T-helper 2 cell treated with Interferon-gamma antibody and Interleukin-4, amounts not matched to agents 5 μg/mL and 100 μg/mL, for 36 hours (primary cell): ENCODE measurements at places on chromosomes 16 and 17.
A peak's percentile ranks its signal among the peaks of the same experiment; 100 is the strongest.

GRCh38 chr17:62791235-62791734 lies 16.8 kb downstream of the MARCHF10 start:
- peaks cover 1% of the 10 kb centered on the region for H3K36me3 ChIP-seq
- H3K4me3 ChIP-seq: no peak overlapping the region

GRCh38 chr16:55248494-55248893 lies 75.5 kb upstream of the IRX6 start:
- H3K27me3 ChIP-seq: peaks cover 2% of the 10 kb centered on the region
- H3K27ac ChIP-seq: no peak overlapping the region
- no peaks in the 10 kb centered on the region for H3K36me3 ChIP-seq
- peaks cover 2% of the 10 kb centered on the region for H3K4me1 ChIP-seq
- no peak overlapping the region for H3K4me3 ChIP-seq
- DNase-seq: no peak

- H3K36me3 ChIP-seq: no peaks in the 10 kb centered on the region
- H3K4me1 ChIP-seq: peaks cover 2% of the 10 kb centered on the region
- peaks cover 17% of the 10 kb centered on the region for H3K27me3 ChIP-seq
- no peak overlapping the region for H3K4me3 ChIP-seq
These were observed 9.5 kb upstream of the HES7 start for GRCh38 chr17:8133399-8133798.

DNA sequence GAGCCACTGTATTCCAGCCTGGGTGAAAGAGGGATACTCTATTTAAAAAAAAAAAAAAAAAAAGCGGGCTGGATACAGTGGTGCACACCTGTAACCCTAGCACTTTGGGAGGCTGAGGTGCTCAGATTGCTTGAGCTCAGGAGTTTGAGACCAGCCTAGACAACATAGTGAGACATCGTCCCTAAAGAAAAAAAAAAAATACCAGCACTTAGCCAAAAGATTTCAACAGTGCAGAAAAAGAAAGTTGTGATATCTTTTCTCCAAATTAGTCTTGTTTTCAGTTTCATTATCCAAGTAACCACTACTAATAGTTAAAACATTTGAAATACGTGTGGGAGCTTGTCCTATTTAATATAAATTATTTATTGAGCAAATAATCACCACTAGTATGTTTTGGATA lies 48.7 kb downstream of the TENT4B start:
- H3K27ac ChIP-seq: no peak overlapping the region
- no peaks in the 10 kb centered on the region for H3K27me3 ChIP-seq
- H3K4me3 ChIP-seq: no peak overlapping the region

GRCh38 chr17:7841396-7841914 lies 7.4 kb downstream of the KDM6B start:
- H3K27ac ChIP-seq: peak overlapping the region; percentile 91
- peaks cover 60% of the 10 kb centered on the region for H3K4me1 ChIP-seq
- peak overlapping the region; percentile 99 for H3K4me3 ChIP-seq
- no peaks in the 10 kb centered on the region for H3K27me3 ChIP-seq

- H3K36me3 ChIP-seq: no peaks in the 10 kb centered on the region
- no peak overlapping the region for H3K4me3 ChIP-seq
- no peak for DNase-seq
- peaks cover 12% of the 10 kb centered on the region for H3K27me3 ChIP-seq
These were observed 27.1 kb upstream of the DBNDD1 start for GRCh38 chr16:90046122-90046970.

GRCh38 chr16:59840169-59840568 lies 1106.1 kb upstream of the GOT2 start:
- no peaks in the 10 kb centered on the region for H3K4me1 ChIP-seq
- no peak overlapping the region for H3K4me3 ChIP-seq
- no peaks in the 10 kb centered on the region for H3K27me3 ChIP-seq
- no peaks in the 10 kb centered on the region for H3K36me3 ChIP-seq

GRCh38 chr17:43755389-43755875 lies 3.2 kb downstream of the SOST start:
- H3K4me1 ChIP-seq: peaks cover 7% of the 10 kb centered on the region
- no peaks in the 10 kb centered on the region for H3K36me3 ChIP-seq
- H3K4me3 ChIP-seq: no peak overlapping the region
- DNase-seq: peak; percentile 20
- peaks cover 42% of the 10 kb centered on the region for H3K27me3 ChIP-seq

GRCh38 chr16:82753821-82754220 lies 127.1 kb downstream of the CDH13 start:
- no peak overlapping the region for H3K4me3 ChIP-seq
- no peak for DNase-seq
- peaks cover 7% of the 10 kb centered on the region for H3K27me3 ChIP-seq
- H3K27ac ChIP-seq: no peak overlapping the region
- no peaks in the 10 kb centered on the region for H3K36me3 ChIP-seq

DNA sequence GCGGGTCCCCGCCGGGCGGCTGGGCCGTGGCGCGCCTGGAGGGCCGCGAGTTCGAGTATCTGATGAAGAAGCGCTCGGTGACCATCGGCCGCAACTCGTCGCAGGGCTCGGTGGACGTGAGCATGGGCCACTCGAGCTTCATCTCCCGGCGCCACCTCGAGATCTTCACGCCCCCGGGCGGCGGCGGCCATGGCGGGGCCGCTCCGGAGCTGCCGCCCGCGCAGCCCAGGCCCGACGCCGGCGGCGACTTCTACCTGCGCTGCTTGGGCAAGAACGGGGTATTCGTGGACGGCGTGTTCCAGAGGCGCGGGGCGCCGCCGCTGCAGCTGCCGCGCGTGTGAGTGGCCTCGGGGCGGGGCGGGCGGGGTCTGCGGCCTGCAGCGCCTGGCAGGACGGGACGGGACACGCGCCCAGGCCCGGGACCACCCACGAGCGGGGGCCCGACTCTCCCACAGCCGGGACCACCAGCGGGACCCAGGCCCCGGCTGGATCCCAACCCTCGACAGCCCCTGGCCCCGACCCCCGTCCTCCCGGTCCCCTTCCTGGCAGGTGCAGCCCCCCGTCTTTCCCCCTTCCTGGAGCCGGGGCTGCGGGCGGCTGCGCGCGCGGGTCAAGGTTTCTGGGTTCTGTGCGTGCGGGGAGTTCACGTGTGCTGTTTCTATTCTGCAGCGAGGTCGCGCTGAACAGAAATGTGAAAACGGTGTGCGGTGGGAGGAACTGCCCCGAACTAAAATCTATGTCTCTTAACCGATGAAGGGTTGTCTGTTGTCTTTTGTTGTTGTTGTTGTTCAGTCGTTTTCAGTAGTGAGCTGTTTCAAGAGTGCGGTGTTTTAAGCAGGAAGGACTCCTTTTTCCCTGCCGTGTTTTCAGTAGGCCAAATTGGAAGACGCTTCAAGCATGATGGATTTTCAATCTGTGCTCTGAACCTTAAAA lies 705 bp downstream of the FOXK2 start:
- H3K4me3 ChIP-seq: peak overlapping the region; percentile 92
- peaks cover 25% of the 10 kb centered on the region for H3K4me1 ChIP-seq
- H3K36me3 ChIP-seq: peaks cover 12% of the 10 kb centered on the region
- DNase-seq: peak; percentile 36
- no peaks in the 10 kb centered on the region for H3K27me3 ChIP-seq

- no peaks in the 10 kb centered on the region for H3K36me3 ChIP-seq
- no peak overlapping the region for H3K4me3 ChIP-seq
- H3K27ac ChIP-seq: no peak overlapping the region
- no peak for DNase-seq
- peaks cover 43% of the 10 kb centered on the region for H3K27me3 ChIP-seq
These were observed 26.7 kb downstream of the MAF start for GRCh38 chr16:79573884-79574283.

DNA sequence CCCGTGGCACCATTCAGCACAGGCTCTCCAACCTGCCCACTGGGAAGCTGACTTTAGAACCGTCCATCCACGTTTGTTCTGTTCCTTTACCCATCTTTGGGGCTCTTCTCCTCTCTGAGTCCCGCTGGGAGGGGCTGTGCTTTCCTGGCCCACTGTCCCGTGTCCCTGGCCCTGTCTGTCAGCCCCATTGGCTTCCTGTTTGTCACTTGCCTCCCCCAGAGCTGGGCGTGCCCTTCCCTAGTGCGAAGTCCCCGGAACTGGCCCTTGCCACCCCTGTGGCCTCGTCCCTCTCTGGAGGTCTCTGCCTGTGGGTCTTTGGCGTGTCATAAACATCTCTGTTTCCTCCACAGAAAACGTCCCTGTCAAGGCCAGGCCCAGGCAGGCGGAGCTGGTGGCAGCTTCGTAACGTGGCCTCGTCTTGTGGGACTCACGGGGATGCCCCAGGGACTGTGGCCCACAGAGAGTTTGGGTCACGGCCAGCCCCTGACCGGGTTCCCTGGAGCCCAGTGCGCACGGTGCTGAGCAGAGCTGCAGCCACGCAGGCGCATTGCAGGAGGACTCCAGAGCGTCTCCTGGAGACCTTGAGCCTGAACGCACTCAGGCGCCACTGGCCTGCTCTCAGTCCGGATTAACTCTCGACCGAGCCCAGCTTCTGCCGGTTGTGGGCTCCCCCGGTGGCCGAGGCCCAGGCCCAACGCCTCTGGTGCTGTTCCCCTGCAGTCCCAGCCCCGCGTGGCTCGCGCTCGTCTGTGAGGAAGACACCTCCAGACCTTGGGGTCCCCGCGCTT lies 7.3 kb downstream of the CHMP6 start:
- no peak overlapping the region for H3K4me3 ChIP-seq
- peaks cover 19% of the 10 kb centered on the region for H3K36me3 ChIP-seq
- DNase-seq: no peak
- H3K27me3 ChIP-seq: peaks cover 18% of the 10 kb centered on the region
- H3K27ac ChIP-seq: no peak overlapping the region

DNA sequence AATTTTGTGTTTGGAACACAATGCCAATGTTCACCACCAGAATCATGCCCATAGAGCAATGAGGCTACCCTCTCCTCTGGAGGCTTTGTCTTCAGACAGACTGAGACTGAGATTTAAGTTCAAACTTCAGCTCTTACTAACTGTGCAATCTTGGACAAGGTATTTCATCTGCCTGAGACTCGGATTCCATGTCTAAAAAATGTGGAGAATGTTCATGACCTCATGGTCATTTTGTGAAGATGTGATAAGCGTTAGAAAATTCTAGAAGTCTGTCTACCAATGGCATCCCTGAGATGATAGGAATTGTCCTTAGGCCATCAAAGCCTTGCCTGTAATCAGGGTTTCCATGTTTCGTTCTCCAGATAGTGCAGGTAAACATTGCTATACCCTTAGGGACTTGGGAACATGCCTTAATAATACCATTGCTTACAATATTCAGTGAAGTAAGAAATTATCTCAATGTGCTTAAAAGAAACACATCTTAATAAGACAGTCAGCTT lies 388.2 kb upstream of the MAF start:
- H3K27me3 ChIP-seq: no peaks in the 10 kb centered on the region
- no peak overlapping the region for H3K27ac ChIP-seq
- no peaks in the 10 kb centered on the region for H3K4me1 ChIP-seq
- H3K36me3 ChIP-seq: no peaks in the 10 kb centered on the region
- DNase-seq: no peak

- peaks cover 35% of the 10 kb centered on the region for H3K36me3 ChIP-seq
- H3K4me1 ChIP-seq: peaks cover 16% of the 10 kb centered on the region
- DNase-seq: no peak
These were observed 21.0 kb downstream of the KDM8 start for GRCh38 chr16:27224271-27224737.

GRCh38 chr17:42485680-42486079 lies 27.0 kb downstream of the ATP6V0A1 start:
- no peaks in the 10 kb centered on the region for H3K27me3 ChIP-seq
- H3K27ac ChIP-seq: no peak overlapping the region
- peaks cover 23% of the 10 kb centered on the region for H3K4me1 ChIP-seq

- DNase-seq: no peak
- H3K27ac ChIP-seq: no peak overlapping the region
- H3K4me3 ChIP-seq: no peak overlapping the region
- H3K4me1 ChIP-seq: peaks cover 3% of the 10 kb centered on the region
- peaks cover 33% of the 10 kb centered on the region for H3K27me3 ChIP-seq
These were observed 2.1 kb downstream of the MPO start for GRCh38 chr17:58278661-58279015.

GRCh38 chr16:73396556-73396955 lies 348.6 kb upstream of the ZFHX3 start:
- no peaks in the 10 kb centered on the region for H3K4me1 ChIP-seq
- no peak overlapping the region for H3K4me3 ChIP-seq
- H3K27me3 ChIP-seq: no peaks in the 10 kb centered on the region
- H3K36me3 ChIP-seq: no peaks in the 10 kb centered on the region
- H3K27ac ChIP-seq: no peak overlapping the region

DNA sequence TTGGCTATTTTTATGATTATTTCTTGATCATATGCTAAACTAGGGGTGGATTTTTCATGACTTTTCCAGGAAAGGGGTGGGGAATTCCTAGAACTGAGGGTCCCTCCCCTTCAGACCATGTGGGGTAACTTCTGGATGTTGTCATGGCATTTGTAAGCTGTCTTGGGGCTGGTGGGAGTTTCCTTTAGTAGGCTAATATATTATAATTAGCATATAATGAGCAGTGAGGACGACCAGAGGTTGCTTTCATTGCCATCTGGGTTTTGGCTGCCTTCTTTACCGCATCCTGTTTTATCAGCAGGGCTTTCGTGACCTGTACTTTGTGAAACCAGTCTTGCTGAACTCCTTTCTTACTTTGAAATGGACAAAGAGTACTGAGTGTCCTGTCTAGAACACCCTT lies 40.4 kb upstream of the ABCA5 start:
- H3K4me3 ChIP-seq: no peak overlapping the region
- no peaks in the 10 kb centered on the region for H3K36me3 ChIP-seq
- H3K27ac ChIP-seq: no peak overlapping the region
- peaks cover 4% of the 10 kb centered on the region for H3K4me1 ChIP-seq

GRCh38 chr17:6940186-6940649 lies 55.6 kb upstream of the ALOX12 start:
- DNase-seq: no peak
- peaks cover 28% of the 10 kb centered on the region for H3K4me1 ChIP-seq
- H3K27ac ChIP-seq: peak overlapping the region; percentile 81
- H3K27me3 ChIP-seq: peaks cover 3% of the 10 kb centered on the region

GRCh38 chr16:88019821-88020515 lies 68.7 kb downstream of the BANP start:
- H3K36me3 ChIP-seq: peaks cover 13% of the 10 kb centered on the region
- H3K4me1 ChIP-seq: no peaks in the 10 kb centered on the region
- H3K27ac ChIP-seq: no peak overlapping the region

DNA sequence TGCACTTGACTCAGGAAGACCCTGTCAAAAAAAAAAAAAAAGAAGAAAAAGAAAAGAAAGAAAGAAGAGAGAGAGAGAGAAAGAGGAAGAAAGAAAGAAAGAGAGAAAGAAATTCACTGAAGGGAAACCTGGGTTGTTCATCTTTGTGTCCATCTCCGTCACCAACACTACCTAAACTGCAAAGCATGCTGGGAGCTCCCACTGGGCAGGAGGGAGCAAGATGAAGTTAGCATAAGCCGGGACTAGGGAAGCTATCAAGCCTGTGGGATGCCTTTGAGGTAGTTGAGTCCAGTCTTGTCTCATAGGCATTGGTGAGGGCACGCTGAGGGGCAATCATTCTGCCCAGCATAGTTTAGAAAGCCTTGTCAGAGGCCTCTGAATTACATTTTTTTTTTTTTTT lies 7.6 kb upstream of the CBFB start:
- H3K4me3 ChIP-seq: no peak overlapping the region
- H3K36me3 ChIP-seq: no peaks in the 10 kb centered on the region
- H3K4me1 ChIP-seq: peaks cover 32% of the 10 kb centered on the region
- H3K27ac ChIP-seq: no peak overlapping the region

GRCh38 chr16:49459953-49460735 lies 86.5 kb downstream of the C16orf78 start:
- peaks cover 24% of the 10 kb centered on the region for H3K4me1 ChIP-seq
- H3K27me3 ChIP-seq: peaks cover 3% of the 10 kb centered on the region
- no peak overlapping the region for H3K4me3 ChIP-seq
